ENCODE measurements at places on chromosomes 6 and 20. TPM values are rescaled to one million over a fixed set of nuclear protein-coding genes. Genes with fewer than 3 reads are reported as not detected.

DNA sequence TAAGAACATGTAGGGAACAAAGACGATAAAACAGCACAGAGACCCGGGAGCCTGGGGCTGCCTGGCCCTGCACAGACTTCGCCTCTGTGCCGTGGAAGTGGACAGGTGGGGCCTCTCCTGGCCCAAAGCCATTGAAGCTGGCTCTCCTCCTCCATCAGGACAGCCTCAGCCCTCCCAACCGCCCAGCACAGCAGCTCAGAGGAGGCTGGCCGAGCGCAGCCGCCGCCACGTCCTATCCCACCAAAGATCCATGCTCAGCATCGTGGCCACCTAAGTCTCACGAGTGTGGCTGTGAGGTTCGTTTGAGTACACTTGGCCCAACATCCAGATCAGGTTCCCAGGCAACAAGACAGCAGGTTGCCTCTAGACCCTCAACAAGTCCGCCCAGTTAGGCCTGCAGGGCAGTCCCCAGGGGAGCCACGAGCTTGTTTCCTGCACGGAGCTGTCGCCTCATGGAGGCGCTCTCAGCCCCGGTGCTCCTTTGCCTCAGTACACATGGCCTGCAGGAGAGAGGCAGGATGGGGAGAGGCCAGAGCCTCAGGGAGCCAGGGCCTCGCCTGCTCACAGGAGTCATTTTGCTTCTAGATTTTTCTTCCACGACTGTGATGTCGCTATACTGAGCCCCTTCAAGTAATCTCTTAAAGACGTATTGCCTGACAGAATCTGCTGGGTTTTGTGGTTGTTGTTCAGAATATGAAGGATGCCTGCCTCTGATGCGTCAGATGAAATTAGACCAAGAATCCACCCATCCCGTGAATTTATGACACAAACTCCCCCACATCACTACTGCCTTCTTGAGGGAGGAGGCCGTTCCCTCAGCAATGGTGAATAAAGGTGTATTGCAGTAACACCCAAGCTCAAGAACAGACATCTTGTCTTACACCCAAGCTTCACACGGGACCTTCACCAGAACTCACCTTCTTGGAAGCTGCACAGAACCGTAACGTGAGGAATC lies 102.7 kb downstream of the RNASET2 start:
- no peak for DNase-seq

Gene MYO6
- total RNA-seq = 9.0 TPM

DNA sequence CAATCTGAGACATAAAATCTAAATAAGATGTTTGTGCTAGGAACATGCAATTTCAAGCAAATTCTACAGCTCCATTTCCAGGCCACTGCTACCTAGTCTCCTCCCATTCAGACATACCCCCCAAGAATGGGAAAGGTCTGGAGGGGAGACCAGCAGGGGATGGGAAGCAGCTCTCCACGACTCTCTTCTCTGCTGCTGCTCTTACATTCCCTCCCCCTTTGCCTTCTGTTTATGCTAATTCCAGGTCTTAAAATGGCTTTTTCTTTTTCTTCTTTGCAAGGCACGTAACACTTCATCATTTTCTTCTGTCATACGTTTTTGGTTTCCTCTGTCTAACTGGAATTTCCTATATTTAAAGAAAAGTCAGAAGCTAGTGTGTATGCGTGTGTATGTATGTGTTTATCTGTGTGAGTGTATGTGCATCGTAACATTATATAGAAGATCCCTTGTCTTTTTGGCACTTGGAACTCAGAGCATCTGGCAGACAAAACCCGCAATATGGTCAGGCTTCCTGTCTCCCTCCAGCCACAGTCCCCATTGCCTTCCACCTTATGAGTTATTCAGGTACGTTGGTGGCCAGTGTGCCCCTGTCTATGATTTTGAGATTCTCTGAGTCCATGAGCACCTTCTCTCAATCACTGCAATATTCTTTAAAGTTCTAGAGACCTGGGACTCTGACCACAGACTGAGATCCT lies 493.7 kb downstream of the BTBD3 start:
- DNase-seq = no peak

DNA sequence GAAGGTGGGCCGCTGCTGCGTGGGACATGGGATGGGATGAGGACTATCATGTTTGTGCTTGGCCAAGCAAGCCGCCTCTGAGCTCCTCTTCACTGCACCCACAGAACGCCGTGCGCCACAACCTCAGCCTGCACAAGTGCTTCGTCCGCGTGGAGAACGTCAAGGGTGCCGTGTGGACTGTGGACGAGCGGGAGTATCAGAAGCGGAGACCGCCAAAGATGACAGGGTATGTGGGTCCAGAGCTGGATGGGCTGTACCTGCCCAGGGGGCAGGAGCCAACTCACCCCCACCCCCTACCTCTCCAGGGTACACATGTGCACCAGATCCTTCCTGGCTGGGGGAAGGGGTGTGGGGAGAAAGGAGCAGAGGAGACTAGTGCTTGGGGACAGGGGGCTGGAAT lies 43.5 kb upstream of the MDFI start:
- no peak for DNase-seq

- no peak for DNase-seq
These were observed 32.8 kb upstream of the ENPP5 start for GRCh38 chr6:46203391-46204177.

DNA sequence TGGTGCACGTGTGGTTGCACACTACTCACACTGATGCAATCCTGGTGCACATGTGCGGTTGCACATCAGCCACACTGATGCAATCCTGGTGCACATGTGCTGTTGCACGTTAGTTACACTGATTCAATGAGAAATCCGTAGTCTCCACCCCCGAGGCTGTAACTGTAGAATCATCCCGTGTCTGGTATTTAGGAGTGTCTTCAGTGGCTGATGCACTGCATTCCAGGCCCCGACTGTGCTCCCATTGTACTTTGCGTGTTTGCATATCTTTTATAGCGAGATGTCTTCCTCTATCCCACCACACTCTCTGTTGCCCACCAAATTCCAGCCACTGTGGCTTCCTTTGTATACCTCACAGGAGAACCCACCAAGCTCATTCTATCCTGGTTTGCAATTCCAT lies 87.8 kb upstream of the MTHFD1L start:
- DNase-seq = no peak

- no peak for DNase-seq
These were observed 9.2 kb upstream of the GHRH start for GRCh38 chr20:37270576-37271420.

DNA sequence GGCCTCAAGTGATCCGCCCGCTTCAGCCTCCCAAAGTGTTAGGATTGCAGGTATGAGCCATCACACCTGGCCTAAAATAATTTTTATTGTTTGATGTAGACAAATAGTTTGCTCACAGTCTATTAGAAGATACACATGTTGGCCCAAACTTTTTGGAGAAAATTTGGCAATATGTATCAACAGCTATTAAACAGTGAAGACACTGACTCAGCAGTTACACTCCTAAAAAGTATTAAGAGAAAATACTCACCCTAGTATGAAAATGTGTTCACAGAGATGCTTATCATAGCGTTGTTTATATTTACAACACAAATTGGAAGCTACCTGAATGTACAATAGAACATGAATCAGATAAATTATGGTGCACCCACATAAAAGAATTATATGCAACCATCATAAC lies 173.1 kb downstream of the WDR27 start:
- no peak for DNase-seq

DNA sequence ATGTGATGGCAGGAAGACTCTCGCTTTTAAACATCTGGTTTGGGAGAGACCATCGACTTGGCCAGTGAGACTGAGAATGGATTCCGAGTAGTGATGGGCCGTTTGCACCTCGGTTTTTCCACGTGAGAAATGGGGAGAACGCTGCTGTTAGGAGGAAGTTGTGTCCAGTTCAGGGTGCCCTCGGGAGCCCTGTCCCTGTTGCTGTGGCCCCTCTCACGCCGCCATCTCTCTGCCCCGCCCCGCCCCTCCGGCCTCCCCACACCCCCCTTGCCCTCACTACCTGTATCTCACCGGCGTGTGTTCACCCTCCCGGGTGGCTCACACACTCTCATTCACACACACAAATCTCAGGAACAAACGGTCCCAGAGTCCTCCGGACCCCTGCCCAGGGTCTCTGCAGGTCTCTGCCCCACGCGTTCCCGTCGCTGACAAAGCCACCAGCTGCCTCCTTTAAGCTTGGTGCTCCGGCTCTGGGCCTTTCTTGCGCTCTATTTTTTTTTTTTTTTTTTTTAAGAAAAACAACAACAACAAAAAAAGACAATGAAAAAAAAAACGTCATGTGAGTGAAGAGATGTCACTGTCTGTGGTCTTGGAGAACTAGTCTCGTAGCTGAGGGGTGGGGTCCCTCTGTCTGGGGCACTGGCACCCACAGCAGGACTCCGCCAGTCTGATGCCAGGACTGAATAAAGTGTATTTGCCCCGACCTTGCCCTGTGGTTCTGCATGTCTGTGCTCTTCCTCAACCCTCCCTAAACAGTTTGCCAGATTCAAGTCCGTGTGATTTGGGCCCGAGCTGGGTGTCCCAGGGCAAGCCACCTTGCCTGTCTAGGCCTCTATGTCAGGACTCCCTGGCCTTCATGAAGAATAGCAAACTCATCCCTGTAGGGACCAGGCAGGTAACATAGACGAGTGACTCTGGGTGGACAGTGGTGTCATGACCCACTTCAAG lies 2.9 kb downstream of the SOX12 start:
- no peak for DNase-seq

GRCh38 chr6:73028124-73028766 lies 197.1 kb downstream of the KHDC1L start:
- DNase-seq = no peak

Gene COL9A1
- 14.3 TPM for total RNA-seq

DNA sequence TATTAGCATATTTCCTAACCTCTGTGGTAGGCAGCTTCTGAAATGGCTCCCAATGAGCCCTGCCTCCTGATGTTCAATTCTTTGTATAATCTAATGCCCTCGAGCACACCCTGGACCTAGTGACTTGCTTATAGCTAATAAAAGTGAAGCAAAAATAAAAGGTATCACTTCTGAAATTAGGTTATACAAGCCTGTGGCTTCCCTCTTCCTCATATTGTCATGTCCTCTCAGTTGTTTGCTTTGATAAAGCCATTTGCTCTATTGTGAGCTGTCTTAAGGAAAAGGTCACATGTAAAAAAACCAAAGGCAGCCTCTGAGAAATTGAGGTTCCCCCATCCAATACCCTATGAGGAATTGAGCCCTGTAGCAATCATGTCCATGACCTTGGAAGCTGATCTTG lies 442.1 kb upstream of the ADGRB3 start:
- DNase-seq = no peak

GRCh38 chr6:14144678-14145113 lies 27.1 kb downstream of the CD83 start:
- DNase-seq = peak; percentile 75

Gene RRAGD
- total RNA-seq = 109 TPM

Gene CALHM6
- total RNA-seq = 4.8 TPM

DNA sequence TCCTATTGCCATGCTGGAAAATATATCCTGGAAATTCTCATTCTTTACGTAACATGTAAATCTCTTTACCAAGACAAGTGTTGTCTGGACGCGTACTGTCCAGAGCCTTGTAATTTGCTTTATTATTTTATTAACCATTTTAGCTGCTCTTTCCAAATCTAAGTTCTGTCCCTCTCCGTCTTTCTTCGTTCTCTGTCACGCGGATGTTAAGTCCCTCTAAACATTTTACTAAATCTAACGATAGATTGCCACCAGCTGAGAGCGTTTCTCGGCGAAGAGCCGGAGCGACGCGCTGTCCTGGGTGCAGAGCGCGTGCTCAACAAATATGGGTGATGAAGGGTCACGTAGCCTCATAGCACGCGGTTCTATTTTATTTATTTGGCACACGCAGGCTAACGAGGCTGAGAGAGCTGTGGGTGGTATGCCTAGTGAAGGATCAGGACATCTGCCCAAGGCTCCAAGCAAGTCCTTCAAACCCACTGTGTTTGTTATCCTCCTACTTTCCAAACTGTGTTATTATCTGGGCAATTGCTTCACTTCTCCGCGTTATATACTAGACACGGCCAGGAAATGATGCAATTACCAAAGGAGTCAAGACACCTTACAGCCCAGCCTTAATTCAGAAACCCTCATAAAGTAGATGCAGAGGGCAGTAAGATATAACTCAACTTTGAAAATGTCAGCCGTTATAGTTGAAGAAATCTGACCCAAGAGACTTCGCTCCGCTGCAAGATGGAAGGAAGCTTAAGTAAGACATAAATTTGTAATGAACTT lies 10.0 kb upstream of the NCOA7 start:
- DNase-seq = peak; percentile 69

Gene MAFB
- 21.8 TPM for total RNA-seq

GRCh38 chr6:158068893-158069799 lies 87.5 kb downstream of the SYNJ2 start:
- DNase-seq = peak; percentile 64

Gene CLIC5
- 150 TPM for total RNA-seq

GRCh38 chr6:12594530-12594893 lies 122.1 kb upstream of the PHACTR1 start:
- no peak for DNase-seq

GRCh38 chr6:21444711-21445260 lies 148.8 kb upstream of the SOX4 start:
- no peak for DNase-seq

DNA sequence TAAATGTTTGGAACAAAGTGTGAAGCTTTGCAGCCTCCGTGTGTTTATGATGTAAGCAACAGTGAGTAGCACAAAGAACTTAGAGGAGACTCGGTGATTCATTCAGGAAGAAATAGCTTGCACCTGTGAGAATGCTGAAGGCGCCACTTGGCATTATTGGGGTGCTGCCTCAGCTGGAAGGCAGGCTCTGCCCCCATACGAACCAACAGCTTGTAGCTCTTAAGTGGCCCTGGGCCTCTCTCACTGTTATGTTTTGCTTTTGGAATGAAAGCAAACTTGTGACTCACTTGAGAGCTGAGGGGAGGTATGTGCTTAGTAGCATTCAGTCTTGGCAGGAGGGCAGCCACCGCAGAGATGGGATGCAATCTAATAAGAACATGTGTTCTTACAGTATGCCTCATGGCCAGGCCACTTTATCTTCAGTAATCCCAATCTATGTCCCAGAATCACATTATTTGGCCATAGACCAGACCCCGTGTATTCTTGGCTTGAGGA lies 310.7 kb downstream of the EYA4 start:
- peak; percentile 82 for DNase-seq

GRCh38 chr20:4898282-4899244 lies 102.7 kb downstream of the SLC23A2 start:
- peak; percentile 67 for DNase-seq
